ENCODE measurements at places on chromosomes 3 and 15.

GRCh38 chr15:50751394-50751793, 14.1 kb downstream of the SPPL2A start:
- no peak for DNase-seq

- DNase-seq, result no peak
Measured at GRCh38 chr15:26295336-26296085, 432.4 kb upstream of the ATP10A start.

- no peak for DNase-seq
Measured at GRCh38 chr15:69729167-69729748, 276.6 kb downstream of the RPLP1 start.

GRCh38 chr3:195405651-195406050, 37.2 kb downstream of the ACAP2 start:
- DNase-seq, result no peak

DNA sequence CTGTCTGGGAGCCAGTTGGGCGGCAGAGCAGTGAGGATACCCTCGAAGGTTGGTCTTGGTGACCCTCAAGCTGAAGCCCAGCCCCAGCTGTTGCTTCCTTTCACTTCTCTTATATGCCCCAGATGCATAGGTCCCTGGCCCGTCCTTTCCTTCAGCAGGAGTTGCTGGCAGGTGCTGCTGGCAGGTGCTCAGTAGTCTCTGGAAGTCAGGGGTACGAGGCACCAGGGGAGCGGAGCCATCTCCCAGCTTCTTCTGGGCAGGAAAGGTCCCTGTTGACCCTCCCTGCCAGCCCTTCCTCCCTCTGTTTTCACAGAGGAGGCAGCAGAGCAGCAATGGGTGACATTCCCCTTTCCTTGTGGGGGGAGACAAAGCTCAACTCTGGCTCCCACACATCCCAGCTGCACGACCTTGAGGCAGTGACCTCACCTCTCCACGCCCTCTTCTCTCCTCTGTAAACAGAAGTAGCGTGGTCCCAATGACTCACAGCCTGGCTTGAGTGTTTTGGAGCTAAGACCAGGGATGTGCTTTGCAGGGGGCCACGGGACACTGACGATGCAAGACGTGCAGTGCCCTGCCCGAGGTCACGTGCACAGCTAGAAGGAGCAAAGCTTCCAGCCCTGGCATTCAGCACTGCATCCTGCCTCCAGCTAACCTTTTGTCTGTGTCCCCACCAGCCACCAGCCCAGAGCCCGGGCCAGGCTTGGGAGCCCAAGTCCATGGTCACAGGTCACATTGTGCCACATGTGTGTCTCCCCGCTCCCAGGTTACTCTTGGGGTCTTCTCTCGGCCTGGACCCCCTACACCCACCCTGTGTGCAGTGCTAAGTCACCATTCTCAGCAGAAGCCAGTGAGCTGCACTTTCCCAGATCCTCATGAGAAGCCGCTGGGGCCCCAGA, 49.7 kb downstream of the SLC6A6 start:
- DNase-seq, result no peak

Measured in inflammatory macrophage treated with lipopolysaccharide for 1 hour (primary cell).